ENCODE measurements at places on chromosomes 3 and 15.

- DNase-seq = no peak
These were observed 4.9 kb upstream of the FAM131A start for GRCh38 chr3:184332370-184333090.

DNA sequence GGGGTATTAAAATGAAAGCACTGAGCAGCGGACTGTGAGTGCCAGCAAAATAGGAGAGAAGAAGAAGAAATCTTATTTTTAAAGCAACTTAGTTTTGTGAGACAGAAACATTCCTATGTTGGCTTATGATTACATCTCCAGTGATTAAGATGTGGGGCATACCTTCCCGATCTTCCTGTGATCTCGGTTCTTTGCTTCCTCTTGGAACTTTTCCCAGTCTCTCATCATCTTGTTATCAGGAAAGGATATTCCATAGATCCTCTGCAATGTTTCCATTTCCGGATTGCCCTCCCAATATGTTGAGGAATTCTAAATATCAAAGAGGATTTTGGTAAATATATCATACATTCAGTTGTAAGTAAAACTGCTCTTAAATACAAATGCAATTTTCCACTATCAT lies 22.2 kb downstream of the TARS3 start:
- no peak for DNase-seq

- DNase-seq = peak; percentile 18
These were observed 25.6 kb upstream of the KBTBD12 start for GRCh38 chr3:127889461-127889863.

GRCh38 chr3:53680028-53680427 lies 166.2 kb downstream of the CHDH start:
- DNase-seq = no peak

- DNase-seq = no peak
These were observed 16.1 kb upstream of the AGBL1 start for GRCh38 chr15:86063356-86064095.

DNA sequence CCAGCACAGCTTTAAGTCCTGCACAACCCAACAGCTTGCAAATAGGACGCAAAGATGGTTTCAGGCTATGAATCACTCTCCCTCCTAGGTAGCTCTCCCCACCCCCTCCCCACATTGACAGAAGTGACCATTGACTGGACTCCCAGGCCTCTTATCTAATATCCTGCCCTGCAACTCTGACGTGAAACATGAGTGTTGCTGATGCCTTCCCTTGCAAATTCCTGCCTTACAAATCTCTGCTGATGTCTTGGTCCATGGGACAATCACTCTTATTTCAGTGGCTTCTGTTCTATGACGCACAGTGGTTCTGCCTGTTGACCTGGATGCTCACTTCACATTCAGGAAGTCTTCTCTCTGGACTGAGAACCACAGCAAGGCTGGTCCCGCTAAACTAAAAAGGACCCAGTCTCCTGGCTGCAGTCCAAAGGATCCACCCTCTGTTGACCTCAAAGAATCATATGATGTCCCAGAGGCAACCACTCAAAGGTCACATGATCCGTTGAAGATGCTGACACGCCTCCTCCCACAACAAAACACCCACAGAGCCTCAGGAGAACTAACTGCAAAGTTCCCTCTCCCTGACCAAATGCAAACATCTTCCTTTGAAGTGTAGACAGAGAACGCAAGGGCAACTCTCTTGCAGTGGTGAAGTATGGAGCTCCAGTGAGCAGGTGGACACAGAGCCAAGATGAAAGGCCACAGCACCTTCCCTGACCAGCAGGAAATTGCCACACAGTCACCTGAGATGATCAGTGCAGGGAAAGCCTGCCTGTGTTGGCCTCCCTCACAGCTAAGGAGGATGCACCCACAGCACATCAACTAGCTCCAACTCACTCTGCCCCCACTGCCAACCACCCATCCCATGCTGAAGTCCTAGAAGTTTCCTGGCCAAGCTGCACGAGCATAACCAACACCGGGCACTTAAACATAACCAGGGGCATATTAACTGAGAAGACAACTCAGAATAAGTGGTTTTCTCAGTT lies 112.3 kb downstream of the ADAMTS17 start:
- DNase-seq = no peak

GRCh38 chr15:100580414-100580813 lies 21.6 kb downstream of the LINS1 start:
- DNase-seq = no peak

GRCh38 chr3:40939030-40939740 lies 260.1 kb upstream of the CTNNB1 start:
- DNase-seq = no peak

GRCh38 chr3:140251678-140252077 lies 316.7 kb downstream of the CLSTN2 start:
- DNase-seq = no peak

DNA sequence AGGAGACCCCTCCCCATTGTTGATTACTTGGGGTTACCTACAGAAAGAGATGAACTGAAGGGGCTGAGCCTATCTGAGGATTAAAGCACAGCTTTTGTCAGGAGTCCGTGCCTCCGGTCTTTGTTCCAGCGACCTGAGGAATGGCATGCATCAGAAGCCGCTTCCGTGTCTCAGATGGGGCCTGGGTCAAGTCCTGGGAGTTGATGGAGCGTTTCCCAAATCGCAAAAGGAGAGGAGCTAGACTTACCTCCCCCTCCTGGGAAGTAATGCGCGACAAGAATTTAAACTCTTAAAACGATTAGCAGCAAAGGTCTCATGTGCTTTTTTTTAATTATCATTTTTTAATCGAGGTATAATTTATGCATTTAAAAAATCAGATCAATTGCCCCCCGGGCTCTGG lies 983 bp upstream of the ALDH1A3 start:
- no peak for DNase-seq

DNA sequence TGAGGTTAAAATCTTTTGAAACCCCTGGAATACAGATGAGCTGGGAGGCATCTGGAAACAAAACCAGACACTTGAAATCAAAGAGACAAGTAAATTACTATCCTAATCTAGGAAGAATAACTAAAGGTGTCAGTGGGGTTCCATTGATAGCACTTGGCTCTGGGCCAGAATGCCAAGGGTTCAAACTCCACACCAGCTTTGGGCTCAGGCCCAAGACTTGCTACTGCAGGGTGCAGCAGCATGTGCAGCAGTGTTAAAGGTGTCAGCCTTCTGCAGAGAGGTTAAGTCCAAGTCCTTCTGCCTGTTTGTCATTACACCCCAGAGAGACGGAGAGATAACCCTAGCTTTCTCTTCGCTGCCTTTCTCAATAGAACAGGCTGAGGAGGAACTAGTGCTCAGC lies 273.9 kb downstream of the TIGIT start:
- no peak for DNase-seq

- no peak for DNase-seq
These were observed 193.8 kb downstream of the BCHE start for GRCh38 chr3:165643425-165643824.

DNA sequence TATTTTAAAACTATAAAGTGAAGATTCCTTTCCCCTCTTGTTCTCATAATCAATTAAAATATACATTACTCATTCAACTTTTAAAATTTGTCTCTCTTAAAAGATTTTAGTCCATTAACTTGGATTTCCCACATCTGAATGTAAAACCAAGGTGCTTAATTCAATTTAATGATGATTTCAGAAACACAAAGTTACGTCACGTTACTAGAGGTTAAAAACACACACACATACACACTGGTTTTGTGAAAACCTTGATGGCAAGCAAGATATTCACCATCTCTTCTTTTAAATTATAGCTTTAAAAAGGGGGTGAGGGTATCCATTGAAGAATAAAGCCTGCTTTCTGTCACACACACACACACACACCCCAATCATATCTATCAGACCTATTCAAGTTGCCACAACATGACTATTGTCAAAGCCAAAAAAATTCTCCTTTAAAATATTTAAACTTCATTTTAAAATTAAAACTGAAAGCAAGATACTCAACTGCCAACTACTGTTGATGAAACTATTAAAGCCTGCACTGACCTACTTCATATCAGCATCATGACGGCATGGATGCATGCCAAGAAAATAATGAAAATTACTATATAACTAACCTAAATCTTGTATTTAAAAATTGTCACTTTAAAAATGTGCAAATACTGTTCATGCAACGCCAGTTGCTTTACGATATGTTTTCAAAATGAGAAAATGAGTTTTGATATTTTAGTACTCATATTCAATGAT lies 2.1 kb downstream of the RFX7 start:
- no peak for DNase-seq

GRCh38 chr15:92365906-92366305 lies 27.8 kb upstream of the ST8SIA2 start:
- DNase-seq = no peak
